ENCODE measurements at places on chromosomes 13 and 19.

- DNase-seq, result no peak
Observed at GRCh38 chr19:42086770-42087550, 11.0 kb downstream of the ZNF574 start.

- DNase-seq, result peak; percentile 40
Observed at GRCh38 chr19:12162513-12162881, 399 bp upstream of the ZNF136 start.

GRCh38 chr13:36345438-36346221, 564 bp downstream of the SPART start:
- no peak for DNase-seq

- peak; percentile 80 for DNase-seq
Observed at GRCh38 chr19:2507109-2507508, 31.2 kb downstream of the GADD45B start.

- DNase-seq, result peak; percentile 37
Observed at GRCh38 chr13:81017513-81018152, 676.7 kb upstream of the SPRY2 start.

GRCh38 chr19:51458051-51458645, at the start of gene SIGLEC8:
TSS of gene SIGLEC8 (minus strand) at chr19:51458454. CDS start at chr19:51458387, 67 bp downstream.
- no peak for DNase-seq

DNA sequence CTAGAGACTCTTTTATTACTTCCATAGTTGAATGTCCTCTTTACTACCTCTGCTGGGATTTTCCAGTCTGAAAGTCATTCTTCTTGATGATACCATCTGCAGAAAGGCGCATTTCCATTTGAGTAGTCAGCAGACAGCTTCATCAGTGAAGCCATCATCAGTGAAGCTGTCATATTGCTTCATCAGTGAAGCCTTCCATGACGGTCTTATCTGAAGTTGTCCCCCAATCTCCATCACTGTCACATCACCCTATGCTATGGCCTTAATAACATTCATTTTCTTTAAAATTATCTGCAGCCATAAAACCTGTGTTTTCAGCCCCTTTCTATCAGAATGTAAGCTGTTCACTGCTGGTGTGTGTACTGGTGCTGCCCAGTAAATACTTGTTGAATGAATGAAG, 151.6 kb downstream of the B3GLCT start:
- DNase-seq, result no peak

DNA sequence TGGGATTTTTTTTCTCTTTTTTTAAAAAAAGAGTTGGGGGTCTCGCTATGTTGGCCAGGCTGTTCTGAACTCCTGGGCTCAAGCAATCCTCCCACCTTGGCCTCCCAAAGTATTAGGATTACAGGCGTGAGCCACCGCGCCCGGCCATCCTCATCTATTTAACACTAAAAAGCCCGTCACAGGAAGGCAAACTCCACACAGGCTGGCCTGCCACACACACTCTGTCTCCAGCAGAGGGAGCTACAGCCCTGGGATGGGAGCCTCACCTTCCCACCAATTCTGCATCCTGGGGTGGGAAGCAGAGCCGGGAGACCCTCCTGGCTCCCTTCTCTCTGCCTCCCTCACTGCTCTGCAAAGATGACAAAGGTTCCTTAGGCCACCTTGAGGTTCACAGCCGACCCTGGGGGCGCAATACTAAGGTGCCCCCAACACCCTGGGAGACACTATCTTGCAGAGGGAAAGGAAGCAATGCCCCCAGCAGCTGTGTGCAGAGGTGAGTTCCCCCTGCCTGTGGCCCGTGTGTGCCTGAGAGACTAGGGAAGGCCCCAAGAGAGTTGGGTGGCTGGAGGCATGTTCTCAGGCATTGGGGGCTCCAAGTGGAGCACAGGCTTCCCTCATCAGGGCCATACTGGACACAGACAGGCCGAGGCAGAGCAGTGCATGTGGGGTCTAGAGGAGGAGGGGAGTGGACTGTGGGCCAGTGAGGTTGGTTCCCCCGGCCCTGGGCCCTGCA, 27.4 kb upstream of the TIMM44 start:
- DNase-seq, result no peak

- no peak for DNase-seq
Observed at GRCh38 chr13:27481766-27482165, 31.4 kb upstream of the MTIF3 start.

DNA sequence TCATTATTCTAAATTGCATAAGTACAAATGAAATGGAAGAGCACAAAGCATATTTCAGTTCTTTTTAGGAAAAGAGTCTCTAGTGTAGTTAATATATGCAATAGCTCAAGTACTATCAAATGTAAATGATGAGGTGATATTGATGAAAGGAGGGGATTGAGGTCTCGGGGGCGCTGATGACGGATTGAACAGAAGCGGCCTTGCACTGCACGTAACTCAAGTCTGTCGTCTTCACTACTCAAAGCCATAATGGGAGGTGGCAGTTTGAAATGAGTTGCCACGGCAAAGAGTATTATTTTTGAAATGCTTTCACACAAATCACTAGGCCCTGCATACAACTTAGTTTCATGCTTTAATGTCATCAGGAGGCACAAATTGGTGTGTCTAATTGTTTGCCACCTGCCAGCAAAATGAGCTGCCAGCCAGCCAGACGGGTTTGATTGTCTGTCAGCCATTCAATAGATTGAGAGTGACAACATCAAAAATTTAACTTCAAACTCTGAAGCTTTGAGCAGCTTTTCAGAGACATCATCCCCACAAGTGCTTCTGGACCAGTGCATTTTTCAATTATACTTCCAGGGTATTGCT, 256.6 kb downstream of the NBEA start:
- DNase-seq, result no peak

DNA sequence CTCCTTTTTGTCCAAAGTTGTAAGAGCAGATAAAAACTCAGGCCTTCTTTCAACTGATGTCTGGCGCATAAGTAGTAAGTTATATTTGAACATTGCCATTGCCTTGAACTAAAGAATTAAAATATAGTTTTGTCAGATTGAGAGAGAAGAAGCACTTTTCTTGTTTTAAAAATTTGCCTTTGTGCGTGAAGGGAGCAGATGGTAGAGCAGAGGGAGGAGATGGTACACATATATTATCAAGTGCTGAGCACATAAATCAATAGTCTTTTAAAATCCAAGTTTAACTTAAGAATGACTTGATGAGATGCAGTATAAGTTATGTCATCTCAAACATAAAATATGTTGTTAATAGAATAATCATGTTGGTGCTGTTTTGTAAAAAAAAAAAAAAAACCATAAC, 504.6 kb upstream of the KLHL1 start:
- no peak for DNase-seq

- no peak for DNase-seq
Observed at GRCh38 chr19:49889038-49889686, 7.5 kb downstream of the IL4I1 start.

DNA sequence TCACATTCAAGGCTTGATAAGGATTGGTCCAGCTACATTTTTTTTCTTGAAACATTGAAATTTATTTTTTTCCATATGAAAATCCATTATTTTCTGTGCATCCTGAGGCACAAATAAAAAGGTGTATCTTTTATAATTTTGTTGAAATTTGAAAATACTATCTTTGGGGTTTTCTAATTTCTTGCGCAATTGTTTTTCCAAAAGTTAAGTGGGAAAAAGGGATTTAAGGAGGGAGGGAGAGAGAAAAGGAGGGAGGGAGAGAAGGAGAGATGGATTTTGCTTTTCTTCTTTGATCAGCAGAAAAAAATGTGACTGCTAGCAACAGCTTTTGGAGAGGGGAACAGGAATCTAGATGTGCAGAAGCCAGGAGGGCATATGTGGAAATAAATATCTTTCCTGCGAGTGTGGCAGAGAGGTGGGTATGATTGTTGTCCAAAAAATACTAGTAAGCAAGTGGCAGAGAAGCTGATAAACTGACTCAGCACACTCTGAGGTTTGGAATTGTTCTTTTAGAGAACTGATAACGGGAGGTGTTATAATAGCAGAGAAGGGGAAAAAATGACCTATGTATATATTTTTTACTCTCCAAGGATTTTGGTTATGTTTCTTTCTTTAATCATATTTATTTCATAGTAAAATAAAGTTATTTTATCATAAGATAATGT, 61.2 kb upstream of the EDNRB start:
- DNase-seq, result no peak

DNA sequence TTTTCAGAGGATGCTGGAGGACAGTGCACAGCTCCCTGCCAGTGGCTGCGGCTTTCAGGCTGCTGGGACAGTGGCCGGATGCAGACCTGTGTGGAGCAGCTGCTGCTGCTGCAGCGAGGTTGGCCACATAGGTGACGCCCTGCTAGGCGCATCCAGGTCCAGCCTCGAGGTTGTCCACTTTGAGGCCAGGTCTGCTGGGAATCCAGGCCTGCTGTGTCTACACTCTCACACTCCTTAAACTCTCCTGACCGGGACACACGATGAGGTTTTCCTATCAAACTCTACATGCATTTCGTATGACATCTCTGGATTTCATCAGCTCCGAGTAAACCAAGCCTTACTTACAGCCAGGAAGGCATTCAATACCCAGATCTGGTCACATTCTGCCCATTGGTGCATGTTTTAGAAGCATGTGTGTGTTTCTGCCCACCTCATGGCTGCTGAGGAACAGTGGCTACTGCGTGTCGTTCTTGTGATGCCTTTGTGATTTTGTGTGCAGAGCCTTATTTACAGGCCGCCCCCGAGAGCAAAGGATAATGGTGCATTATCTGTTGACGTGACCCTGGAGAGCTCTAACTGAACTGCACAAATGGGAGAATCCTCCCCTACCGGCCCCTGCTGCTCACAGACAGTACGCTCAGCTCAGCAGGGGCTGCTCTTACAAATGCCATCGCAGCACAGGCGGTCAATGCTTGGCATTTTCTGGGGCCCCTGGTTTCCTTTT, 12.3 kb upstream of the MCF2L start:
- no peak for DNase-seq

DNA sequence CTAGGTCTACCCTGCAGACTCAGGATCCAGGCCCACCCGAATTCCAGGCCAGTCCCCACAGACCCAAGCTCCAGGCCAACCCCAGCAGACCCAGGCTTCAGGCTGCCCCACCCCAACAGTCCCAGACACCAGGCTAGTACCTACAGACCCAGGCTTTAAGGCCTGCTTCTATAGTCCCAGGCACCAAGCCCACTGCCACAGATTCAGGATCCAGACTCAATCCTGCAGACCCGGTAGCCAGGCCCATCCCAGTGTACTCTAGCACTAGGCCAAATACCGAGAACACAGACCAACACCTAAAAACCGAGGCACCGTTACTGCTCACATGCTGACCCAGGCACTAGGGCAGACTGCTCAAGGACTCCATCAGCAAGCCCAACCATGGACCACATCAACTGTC, 862.3 kb downstream of the UQCRFS1 start:
- no peak for DNase-seq

- DNase-seq, result no peak
Observed at GRCh38 chr19:15249972-15250639, 17.9 kb upstream of the EPHX3 start.

DNA sequence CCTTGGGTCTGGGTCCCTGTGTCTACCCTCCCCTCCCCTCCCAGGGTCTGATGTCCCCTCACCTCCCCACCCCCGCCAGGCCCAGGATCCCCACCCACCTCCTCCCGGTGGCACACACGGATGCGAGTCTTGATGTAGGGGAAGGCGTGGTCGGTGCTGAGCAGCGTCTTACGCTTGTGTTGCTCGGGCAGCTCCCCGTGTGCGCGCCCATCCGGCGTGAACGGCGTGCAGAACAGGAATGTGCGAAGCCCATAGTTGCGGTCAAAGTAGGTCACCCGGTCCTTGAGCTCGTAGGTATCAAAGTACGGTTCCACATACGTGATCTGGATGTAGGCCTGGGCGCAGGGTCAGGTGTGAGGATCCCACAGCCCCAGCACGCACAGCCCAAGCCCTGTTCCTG, 4.4 kb upstream of the KANK2 start:
- DNase-seq, result no peak

DNA sequence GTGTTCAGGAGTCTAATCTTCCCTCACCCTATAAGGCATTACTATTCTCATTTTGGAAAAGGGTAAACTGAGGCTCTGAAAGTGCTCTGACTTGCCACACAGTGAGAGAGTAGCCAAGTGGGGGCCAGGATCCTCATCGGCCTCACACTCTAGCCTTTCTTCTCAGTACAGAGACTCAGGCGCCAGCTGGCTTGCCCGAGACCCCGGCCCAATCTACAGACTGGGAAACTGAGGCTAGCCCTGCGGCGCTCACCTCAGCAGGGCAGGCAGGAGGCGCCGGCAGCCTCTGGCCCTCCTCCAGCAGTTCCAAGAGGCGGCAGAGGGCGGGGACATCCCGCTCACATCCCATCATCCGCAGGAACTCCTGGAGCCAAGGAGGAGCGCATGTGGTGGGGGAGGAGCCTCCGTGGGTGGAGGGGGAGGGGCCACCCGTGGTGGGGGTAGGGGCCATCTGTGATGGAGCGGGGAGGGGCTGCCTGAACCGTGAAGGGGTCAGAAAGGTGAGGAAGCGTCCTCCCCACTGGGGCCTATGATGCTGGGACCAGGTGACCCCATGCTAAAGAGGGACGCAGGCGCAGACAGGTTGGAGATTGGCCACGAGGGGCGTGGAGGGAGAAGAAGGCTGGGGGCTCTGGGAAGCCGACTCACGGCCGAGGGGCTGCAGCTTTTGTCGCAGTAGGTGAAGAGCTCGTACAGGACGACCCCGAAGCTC, 8.7 kb upstream of the INSL3 start:
- no peak for DNase-seq

DNA sequence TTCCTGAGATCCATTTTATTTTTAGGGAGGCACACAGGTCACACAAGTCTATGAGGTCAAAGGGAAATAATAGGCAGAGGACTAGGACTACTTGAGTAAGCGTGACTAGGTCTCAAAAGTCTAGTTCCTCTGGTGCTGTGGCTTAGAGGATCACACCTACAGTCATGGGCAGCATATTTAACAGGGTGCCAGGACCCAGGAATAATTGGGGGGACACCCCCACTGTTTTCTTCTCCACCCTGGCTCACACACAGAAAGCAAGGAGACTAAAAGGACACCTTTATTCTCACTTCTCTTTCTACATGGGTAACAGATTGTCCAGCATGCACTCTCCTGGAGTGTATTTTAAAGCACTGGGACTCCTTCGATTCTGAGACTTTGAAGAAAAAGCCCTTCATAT, 26.2 kb downstream of the OXGR1 start:
- DNase-seq, result no peak

DNA sequence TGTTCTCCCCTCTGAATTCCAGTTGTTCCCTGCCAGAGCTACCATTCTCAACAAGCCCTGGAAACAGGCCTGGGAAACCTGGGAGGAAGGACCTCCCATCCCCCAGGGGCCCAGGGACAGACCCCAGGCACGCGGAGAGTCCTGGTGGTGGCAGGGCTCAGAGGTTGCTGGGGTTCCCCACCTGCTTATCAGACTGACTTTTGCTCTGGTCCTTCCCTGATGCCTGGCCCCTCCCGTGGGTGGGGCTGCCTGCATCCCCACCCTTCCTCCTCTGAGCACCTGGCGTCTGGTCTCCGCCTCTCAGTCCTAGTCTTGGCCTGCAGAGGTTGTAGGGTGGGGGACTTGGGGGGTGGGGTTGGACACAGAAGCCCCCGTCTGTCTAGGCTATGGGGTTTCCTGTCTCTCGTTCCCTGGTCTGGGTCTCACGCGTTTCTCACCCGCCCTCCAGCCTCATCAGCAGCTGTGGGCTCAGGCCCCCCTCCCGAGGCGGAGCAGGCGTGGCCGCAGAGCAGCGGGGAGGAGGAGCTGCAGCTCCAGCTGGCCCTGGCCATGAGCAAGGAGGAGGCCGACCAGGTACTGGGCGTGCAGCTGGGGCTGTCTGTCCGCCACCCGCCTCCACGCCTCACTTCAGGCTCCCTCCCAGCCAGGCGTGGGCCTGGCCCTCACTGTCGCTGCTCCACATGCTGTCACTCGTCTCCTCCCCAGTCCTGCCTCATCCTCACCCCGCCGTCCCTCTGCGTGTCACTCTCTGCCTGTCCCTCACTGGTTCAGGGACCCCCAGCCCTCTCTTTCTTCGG, 13.6 kb downstream of the EPN1 start:
- DNase-seq, result no peak

- no peak for DNase-seq
Observed at GRCh38 chr19:2043961-2044708, 6.9 kb downstream of the MKNK2 start.
